Fibroblast of skin of back (primary cell): ENCODE measurements at places on chromosomes 3 and 15.

GRCh38 chr3:161042023-161042501 lies 63.1 kb downstream of the B3GALNT1 start:
- peak; percentile 12 for DNase-seq

GRCh38 chr3:192819001-192819569 lies 91.7 kb upstream of the FGF12 start:
- DNase-seq: peak; percentile 75

DNA sequence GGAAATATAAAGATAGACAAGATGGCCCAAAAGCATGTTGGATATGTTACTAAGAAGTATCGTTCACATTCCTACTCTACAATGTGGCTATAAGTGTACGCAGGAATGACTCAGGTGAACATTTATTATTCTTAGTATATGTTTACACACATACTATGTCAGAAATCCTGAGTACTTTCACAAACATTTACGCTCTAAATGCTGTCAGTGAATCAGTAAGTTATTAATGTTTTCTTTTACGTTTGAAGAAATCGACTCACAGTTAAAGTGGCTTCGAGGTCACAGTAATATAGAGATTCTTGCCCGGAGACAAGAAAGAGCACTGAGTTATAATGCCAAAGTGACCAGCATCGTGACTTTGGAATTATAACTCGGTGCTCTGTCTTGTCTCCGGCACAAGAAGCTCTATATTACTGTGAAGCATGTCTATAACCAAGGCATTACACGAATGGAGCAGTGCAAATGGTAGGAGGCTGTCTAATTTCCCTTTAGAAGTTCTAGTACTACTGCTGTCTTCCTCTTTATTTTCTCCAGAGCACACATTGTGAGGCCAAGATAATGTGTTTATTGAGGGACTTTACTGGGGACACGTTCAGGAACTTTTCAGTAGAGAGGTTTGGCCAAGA lies 61.8 kb upstream of the P3H2 start:
- peak; percentile 63 for DNase-seq

GRCh38 chr3:52153389-52154096 lies 680 bp downstream of the POC1A start:
- DNase-seq: peak; percentile 61

DNA sequence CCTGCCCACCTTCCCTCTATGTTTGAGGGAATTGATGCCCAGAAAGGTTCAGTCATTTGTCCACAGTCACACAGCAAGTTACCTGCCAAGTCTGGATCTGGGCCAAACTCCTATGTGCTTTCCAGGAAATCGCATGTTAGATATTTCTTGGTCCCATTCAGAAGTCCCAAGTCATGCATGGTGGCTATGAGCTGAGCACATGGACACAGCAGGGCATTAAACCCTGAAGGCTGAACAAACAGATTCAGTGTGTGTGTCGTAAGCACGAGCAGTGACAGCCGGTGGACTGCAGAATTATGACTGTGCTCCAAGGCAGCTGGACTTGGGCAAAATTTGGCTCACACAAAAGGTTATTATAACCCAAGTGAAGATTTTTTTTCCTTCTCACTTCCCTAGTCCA lies 11.4 kb upstream of the SLC6A6 start:
- peak; percentile 84 for DNase-seq

DNA sequence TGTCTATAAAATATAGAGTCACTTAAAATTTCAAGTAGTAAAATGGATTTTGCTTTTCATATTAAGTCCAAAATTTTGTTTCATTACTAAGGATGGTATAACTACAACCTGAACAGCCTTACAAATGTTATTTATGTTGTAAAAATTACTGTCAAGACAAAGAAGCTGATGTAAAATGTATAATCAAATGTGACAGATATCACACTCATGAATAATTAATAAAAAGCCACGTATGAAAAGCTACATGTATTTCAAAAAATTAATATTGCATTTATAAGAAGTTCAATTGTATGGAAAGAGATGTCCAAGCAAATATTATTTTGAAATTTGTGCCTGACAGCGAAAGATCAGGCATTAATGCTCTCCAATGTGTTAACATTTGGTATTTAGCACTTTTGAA lies 48.9 kb downstream of the KBTBD8 start:
- no peak for DNase-seq

GRCh38 chr3:13427662-13428603 lies 7.8 kb upstream of the NUP210 start:
- no peak for DNase-seq

- DNase-seq: no peak
Measured at GRCh38 chr15:69921626-69922619, 175.8 kb downstream of the TLE3 start.

DNA sequence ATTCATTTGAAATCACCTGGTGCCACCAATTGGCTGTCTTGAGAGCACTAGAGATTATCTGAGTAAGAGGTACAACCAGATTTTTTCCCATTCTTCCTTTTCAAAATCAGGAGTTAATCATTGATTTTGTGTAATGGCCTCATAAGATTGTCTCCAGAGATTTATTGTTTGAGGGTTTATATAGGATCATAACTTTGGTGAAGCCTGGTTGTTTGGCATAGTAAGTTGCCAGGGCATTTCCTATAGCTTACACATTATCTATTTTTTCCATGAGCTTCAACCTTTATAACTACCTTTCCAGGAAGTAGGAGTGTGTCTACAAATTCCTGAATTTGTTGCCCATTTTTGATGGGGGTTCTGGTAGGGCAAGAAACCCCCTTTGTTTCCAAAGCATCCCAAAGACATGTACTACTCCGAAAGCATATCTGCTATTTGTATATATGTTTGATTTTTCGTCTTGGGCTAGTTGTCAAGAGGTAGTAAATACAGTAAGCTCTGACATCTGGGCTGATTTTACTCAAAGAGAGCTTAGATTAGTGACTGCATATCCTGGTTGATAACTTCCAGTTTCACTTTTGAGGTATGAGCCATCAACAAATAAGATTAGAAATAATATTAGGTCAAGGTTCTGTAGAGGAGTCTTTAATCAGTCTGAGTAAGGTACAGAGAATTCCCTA lies 11.7 kb upstream of the PRR23B start:
- no peak for DNase-seq

- DNase-seq: no peak
Measured at GRCh38 chr15:40229956-40230355, 8.9 kb upstream of the PAK6 start.

DNA sequence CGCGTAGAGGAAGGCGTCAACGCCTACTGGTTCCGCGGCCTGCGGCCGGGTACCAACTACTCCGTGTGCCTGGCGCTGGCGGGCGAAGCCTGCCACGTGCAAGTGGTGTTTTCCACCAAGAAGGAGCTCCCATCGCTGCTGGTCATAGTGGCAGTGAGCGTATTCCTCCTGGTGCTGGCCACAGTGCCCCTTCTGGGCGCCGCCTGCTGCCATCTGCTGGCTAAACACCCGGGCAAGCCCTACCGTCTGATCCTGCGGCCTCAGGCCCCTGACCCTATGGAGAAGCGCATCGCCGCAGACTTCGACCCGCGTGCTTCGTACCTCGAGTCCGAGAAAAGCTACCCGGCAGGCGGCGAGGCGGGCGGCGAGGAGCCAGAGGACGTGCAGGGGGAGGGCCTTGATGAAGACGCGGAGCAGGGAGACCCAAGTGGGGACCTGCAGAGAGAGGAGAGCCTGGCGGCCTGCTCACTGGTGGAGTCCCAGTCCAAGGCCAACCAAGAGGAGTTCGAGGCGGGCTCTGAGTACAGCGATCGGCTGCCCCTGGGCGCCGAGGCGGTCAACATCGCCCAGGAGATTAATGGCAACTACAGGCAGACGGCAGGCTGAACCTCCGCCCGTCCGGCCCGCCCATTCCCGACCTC lies 4.1 kb downstream of the ISLR2 start:
- peak; percentile 63 for DNase-seq

DNA sequence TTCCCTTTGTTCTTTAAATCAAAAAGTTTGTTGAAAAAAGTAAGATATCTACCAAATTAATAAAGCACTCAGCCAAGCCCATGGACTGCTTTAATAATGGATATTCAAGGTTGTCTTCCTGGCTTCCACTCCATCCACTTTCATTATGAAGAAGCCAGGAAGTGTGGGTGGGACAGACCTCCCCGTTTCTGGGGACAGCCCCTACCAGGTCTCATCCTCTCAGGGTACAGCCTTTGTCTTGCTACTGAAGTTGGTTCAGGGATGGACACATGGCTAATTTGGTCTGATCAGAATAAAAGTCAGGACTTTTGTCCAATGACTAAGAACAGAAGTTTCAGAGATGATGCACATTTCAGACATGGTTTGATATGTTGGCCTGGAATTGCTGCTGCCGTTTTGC lies 32.6 kb downstream of the CCNB2 start:
- DNase-seq: no peak

- peak; percentile 76 for DNase-seq
Measured at GRCh38 chr3:44045476-44046275, 196.0 kb upstream of the TOPAZ1 start.

GRCh38 chr3:30751610-30752299 lies 142.7 kb downstream of the GADL1 start:
- peak; percentile 46 for DNase-seq

DNA sequence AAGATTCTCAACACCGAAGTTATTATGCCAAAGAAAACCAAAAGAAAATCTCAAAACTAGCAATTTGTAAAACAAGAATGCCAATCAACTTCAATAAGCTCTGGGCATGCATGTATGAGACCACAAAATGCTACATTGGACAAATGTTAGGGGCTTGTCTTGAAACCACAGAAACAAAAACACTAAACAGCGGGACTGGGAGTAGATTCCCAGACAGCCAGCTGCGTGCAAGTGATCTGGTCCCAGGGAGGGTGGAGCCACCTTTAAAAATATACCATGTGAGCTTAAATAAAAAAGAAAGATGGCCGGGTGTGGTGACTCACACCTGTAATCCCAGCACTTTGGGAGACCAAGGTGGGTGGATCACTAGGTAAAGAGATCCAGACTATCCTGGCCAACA lies 163.6 kb upstream of the PRICKLE2 start:
- peak; percentile 42 for DNase-seq

- DNase-seq: no peak
Measured at GRCh38 chr3:149653136-149653535, 4.7 kb downstream of the WWTR1 start.

DNA sequence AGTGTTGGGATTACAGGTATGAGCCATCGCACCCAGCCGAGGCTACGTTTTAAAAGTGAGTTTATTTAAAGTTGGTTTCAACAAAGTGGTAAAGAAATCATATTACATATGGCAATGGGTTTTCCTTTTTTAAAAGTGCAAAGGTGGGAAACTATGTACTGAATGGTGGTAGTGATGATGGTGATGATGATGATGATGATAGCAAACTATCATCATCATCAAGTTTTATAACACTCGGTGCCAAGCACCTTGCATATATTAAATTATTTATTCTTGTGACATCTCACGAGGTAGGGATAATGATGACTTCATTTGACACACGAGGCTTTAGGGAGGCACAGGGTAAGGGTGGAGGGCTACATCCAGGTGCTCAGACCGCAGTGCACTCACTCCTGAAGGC lies 64.3 kb downstream of the BDH1 start:
- DNase-seq: no peak

DNA sequence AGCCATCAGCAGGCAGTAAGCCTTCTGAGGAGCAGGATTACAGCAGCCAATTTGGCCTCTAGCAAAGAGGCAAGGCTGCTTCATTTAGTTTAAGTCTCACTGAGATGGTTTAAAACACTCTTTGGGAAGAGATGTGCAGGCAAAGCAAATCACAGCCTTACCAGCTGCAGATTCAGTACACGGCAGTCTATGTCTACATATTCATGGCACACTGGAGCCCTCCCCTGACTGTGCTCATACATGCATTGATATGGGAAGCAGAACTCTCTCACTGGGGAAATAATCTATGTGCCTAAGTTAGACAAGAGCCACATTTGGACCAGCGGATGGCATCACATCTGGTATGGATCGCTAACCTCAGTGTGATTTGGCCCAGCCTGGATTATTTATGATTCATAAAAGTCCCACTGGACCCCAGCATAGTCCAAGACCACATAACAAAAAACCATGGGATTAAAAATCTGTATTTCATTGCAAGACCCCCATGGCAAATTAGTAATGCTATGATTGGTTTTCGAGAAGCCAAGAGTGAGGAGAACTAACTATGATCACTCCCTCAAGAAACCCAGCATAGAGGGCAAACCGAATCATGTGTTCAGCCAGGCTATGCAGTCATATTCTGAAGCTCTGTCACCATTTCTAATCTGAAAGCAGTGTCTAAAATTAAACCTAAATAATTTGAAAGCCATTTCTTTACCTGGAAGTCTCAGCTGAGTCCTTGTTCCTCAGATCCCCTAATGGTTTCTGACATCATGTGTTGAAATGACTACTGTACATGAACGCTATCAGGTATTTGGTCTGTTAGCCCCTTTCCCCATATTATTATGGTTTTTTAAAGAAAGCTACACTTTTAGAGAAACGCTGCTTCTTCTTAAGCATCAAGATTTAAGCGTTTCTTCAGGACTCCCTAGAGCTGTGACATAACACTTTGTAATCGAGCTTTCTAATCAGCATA lies 1.2 kb downstream of the PRICKLE2 start:
- DNase-seq: peak; percentile 60

DNA sequence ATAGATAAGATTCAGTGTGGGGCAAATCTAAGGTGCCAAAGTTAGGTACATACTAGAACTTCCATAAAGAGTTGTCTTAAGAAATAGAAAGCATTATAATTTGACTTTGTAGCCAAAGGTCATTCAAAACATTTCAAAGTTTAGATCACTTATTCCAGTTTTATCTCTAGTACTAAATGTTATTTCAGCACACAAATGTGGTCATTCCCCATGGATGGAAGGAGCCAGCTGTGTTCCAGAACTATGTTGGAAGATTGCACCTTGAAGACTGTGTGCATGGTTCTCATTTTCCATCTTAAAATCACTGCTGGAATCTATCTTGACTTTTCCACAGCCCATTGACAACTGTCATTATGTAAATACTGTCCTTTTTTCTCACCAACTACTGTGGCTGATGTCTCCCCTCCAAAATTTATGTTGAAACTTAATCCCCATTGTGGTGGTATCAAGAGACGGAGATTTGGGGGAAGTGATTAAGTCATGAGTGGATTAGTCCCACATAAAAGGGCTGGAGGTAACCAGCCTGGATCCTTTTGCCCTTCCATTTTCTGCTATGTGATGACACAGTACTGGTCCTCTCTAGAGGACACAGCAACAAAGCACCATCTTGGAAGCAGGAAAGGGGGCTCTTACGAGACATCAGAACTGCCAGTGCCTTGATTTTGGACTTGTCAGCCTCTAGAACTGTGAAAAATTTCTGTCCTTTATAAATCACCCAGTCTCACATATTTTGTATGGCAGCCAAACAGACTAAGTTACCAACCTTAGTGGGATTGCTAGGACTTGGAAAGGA lies 24.0 kb downstream of the TGFBR2 start:
- no peak for DNase-seq

GRCh38 chr15:84826369-84826823 lies 9.2 kb downstream of the ALPK3 start:
- no peak for DNase-seq
